ENCODE measurements at places on chromosomes 13 and 19. TPM values are rescaled to one million over a fixed set of nuclear protein-coding genes. Genes with fewer than 3 reads are reported as not detected.
A peak's percentile ranks its signal among the peaks of the same experiment; 100 is the strongest.

ZNF793 gene
- 0.84 TPM for total RNA-seq

DNA sequence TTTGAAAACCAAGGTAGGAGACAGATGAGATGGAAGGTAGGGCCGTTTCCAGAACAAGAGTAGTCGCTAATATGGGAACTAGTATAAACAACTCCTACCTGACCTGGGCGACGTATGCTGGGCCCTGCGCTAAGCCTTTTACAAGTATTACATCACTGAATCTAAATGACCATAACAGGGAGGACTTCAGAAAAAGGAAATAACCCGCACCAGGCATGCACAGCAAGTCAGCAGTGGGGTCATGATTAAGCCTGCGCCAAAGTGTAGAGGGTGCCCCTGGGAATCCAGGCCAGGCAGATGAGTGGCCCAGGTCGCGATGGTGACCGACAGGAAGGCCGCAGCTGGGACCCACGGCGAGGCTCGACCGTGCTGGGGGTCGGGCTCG, 613 bp downstream of the ATP13A1 start:
- peak overlapping the region; percentile 98 for H3K27ac ChIP-seq
- peaks cover 20% of the 10 kb centered on the region for H3K4me1 ChIP-seq
- peak overlapping the region; percentile 99 for H3K4me3 ChIP-seq
- H3K36me3 ChIP-seq, result peaks cover 7% of the 10 kb centered on the region

DNA sequence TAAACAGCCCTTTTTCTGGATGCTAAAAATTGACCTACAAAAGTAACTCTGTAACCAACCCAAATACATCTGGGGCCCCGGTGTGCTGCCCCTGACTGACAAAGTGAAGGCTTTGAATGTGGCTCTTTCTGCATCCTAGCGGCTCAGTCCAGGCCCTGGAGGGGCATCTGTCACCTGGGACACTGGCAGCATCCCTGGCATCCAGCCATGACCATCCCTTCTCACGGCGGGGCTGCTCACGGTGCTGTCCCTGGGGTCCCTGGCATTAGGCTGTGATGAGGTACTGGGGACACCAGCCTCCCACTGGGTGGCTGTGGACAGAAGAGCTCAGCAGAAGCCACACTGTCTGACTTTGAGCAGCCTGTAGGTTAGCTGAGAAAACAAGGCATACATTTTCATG, 34.3 kb downstream of the BICRA start:
- H3K36me3 ChIP-seq, result no peaks in the 10 kb centered on the region
- no peak overlapping the region for H3K27ac ChIP-seq
- no peaks in the 10 kb centered on the region for H3K27me3 ChIP-seq
- no peak overlapping the region for H3K4me3 ChIP-seq
- no peak for DNase-seq

DNA sequence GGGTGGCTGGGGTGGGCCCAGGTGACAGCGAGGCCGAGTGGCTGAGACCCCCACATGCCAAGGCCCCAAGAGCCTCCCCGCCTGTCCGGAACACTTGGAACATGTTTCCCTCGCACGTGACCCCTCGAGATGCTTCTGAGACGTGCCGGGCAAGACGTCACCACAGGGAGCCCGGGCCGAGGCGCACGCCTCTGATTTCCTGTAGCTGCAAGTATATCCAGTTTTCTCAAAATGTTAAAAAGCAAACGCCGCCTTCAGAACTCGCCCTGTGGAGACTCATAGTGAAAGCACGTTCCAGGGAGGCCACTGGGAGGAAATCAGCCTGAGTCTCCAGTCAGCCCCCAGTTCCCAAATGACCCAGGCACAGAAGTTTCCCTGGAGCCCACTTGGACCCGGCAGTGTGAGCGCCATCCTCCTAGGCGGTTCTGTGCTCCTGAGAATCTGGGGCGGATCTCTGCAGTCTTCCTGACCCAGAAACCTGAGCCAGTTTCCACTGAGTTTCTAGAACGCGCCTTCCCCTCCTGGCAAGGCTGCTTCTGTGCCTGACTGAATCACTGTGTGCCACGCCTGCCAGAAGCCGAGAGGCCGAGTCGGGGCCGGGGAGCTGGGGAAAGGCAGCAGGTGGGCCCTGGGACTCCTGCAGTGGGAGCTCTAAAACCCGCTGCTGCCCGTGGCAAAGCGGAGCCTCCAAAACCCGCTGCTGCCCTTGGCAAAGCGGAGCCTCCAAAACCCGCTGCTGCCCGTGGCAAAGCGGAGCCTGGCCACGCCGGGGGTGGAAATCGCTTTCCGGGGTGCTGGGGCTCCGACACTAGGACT, 179.3 kb downstream of the KDM4B start:
- no peaks in the 10 kb centered on the region for H3K4me1 ChIP-seq
- H3K36me3 ChIP-seq, result peaks cover 30% of the 10 kb centered on the region
- no peak overlapping the region for H3K4me3 ChIP-seq

ERICH4 gene
- not detected for total RNA-seq

GRCh38 chr19:19076476-19076875, 12.7 kb downstream of the SLC25A42 start:
- DNase-seq, result no peak
- no peaks in the 10 kb centered on the region for H3K27me3 ChIP-seq
- H3K27ac ChIP-seq, result peak overlapping the region; percentile 71
- H3K4me3 ChIP-seq, result no peak overlapping the region

DNA sequence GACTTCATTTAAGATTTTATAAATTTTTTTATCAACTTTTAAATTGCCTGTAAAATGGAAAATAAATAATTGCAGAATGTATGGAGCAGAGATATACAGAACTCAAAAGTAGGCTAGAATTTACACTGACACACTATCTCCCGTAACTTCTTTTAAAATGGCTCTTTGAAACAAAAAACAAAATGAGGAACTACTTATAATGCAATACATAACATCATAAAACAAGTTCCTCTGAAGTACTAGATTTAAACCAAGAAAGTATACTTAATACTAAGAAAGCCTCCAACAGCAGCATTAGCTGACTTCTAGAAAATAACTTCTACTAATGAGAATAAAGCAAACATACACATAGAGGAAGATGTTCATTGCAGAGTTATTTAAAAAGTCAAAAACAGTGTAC, 17.0 kb downstream of the RBM26 start:
- no peaks in the 10 kb centered on the region for H3K36me3 ChIP-seq
- no peak for DNase-seq
- H3K4me3 ChIP-seq, result no peak overlapping the region
- no peaks in the 10 kb centered on the region for H3K27me3 ChIP-seq
- H3K27ac ChIP-seq, result no peak overlapping the region
- peaks cover 7% of the 10 kb centered on the region for H3K4me1 ChIP-seq

- no peak for DNase-seq
- H3K4me1 ChIP-seq, result peaks cover 3% of the 10 kb centered on the region
- H3K36me3 ChIP-seq, result no peaks in the 10 kb centered on the region
- H3K4me3 ChIP-seq, result no peak overlapping the region
- no peak overlapping the region for H3K27ac ChIP-seq
- no peaks in the 10 kb centered on the region for H3K27me3 ChIP-seq
These were observed 41.1 kb upstream of the GTF3A start for GRCh38 chr13:27383104-27383921.

ACP7 gene
- total RNA-seq, result 0.05 TPM

RUBCNL gene
- total RNA-seq, result 1.5 TPM

GRCh38 chr19:43687660-43687997, 17.7 kb upstream of the PLAUR start:
- H3K4me3 ChIP-seq, result no peak overlapping the region
- DNase-seq, result no peak
- no peak overlapping the region for H3K27ac ChIP-seq
- no peaks in the 10 kb centered on the region for H3K36me3 ChIP-seq

- DNase-seq, result no peak
- peaks cover 32% of the 10 kb centered on the region for H3K4me1 ChIP-seq
- no peak overlapping the region for H3K4me3 ChIP-seq
- no peak overlapping the region for H3K27ac ChIP-seq
- no peaks in the 10 kb centered on the region for H3K27me3 ChIP-seq
These were observed 11.3 kb upstream of the ZNF554 start for GRCh38 chr19:2808129-2808941.

GRCh38 chr19:17324357-17325114, 10.1 kb downstream of the ANO8 start:
- no peak overlapping the region for H3K4me3 ChIP-seq
- peaks cover 9% of the 10 kb centered on the region for H3K36me3 ChIP-seq
- no peaks in the 10 kb centered on the region for H3K27me3 ChIP-seq
- no peak overlapping the region for H3K27ac ChIP-seq

NFKBIB gene
- total RNA-seq, result 19.7 TPM

DNA sequence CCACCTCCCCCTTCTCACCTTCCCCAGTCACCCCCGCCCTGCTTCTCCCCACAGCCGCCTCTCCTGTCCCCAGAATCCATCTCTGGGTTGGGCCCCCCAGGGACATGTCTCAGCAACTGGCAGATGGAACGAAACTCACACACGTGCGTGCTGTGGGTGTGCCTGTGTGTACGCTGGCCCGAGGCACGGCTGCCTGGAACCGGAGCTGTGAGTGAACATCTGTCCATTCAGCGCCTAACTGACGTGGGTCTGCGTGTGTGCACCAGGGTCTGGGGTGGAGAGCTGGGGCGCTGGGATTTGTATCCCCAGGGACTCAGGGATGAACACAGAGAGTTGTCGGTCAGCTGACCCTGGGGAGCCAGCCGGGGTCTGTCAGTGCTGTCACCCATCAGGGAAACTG, 752 bp upstream of the HAS1 start:
- DNase-seq, result no peak
- H3K36me3 ChIP-seq, result no peaks in the 10 kb centered on the region
- H3K27me3 ChIP-seq, result peaks cover 4% of the 10 kb centered on the region
- H3K4me3 ChIP-seq, result no peak overlapping the region
- no peaks in the 10 kb centered on the region for H3K4me1 ChIP-seq
- H3K27ac ChIP-seq, result no peak overlapping the region

TYROBP gene
- 26.8 TPM for total RNA-seq

Measured in liver (tissue), 10 donors.